Dermis microvascular lymphatic vessel endothelial cell (primary cell): ENCODE measurements at places on chromosomes 2 and 18. TPM values are rescaled to one million over a fixed set of nuclear protein-coding genes. Genes with fewer than 3 reads are reported as not detected.

DNA sequence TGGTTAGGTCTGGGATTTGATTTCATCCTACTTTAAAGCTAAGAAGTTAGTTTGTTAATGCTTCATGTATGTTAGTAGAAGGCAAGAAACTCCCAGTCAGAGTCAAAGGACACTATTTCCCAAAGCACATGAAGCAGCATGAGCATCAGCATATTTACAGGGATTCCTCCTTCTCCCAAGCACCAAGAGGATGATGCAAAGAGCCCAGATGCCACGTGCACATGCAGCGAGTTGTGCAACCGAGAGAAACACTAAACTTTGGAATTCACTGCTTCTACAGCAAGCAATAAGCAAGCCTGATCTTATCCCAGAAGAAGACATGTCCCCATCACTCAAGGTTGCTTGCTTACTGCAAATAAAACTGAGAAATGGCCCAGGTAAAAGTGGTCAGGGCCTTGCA lies 32.5 kb downstream of the CPO start:
- no peak for DNase-seq

DNA sequence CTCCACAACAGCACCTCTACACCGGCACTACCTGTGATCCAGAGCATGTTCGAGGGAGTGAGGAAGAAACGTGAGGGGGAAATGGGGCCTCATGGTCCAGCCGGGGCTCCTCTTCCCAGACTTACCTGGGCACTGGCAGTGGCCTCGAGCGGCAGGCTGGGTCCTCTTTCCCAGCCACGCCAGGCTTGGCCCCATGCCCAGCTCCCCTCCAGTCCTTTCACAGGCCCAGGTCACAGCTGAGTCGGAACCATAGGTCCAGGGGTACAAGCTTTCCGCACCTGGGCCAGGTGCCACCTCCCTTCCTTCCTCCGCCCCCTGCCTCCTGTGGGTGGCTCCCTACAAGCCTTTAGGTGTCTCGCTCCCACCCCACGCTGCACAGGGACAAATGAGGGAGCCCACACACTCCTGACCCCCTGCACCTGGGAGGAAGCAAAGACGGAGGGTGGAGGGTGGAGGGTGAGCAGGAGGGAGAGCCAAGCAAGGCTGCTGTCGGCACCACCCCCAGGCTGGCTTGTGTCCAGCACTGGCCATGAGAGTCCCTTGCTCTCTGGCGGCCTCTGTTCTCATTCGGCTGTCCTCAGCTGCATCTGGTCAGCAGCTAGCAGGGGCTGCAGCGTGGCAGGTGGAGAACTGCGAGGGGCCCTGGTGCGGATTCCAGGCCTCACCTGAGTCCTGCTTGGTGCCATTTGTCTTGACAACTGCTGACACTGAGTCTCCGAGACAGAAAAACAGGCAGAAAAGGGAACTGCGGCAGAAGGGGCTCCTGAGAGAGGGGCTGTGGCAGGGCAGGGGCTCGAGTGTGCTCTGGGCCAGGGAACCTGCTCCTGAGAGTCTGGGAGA lies 26.8 kb downstream of the ADRA2B start:
- no peak for DNase-seq

The SIGLEC15 gene
- under 0.01 and 0.13 TPM in 2 replicates for total RNA-seq

GRCh38 chr2:236882930-236883329 lies 202.8 kb upstream of the COPS8 start:
- DNase-seq = no peak

DNA sequence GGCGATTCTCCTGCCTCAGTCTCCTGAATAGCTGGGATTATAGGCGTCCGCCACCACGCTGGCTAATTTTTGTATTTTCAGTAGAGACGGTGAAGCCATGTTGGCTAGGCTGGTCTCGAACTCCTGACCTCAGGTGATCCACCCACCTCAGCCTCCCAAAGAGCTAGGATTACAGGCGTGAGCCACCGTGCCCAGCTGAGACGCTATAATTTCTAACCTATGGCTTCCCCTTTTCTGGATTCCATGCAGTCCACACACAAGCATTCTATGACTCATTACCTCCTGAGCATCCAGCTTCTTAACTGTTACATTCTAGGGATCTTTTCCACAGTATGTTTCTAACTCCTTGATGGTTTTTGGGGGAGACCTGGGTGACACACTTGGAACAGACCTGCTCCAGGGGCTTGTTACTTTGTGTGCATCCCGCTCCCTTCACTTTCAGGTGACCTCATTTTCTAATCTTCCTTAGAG lies 11.8 kb upstream of the KCMF1 start:
- DNase-seq = no peak

- no peak for DNase-seq
Observed at GRCh38 chr2:173347305-173348168, 7.1 kb upstream of the CDCA7 start.

- no peak for DNase-seq
Observed at GRCh38 chr2:73838889-73839534, 10.3 kb downstream of the STAMBP start.

GRCh38 chr2:215917953-215918620 lies 95.3 kb downstream of the MREG start:
- DNase-seq = no peak

DNA sequence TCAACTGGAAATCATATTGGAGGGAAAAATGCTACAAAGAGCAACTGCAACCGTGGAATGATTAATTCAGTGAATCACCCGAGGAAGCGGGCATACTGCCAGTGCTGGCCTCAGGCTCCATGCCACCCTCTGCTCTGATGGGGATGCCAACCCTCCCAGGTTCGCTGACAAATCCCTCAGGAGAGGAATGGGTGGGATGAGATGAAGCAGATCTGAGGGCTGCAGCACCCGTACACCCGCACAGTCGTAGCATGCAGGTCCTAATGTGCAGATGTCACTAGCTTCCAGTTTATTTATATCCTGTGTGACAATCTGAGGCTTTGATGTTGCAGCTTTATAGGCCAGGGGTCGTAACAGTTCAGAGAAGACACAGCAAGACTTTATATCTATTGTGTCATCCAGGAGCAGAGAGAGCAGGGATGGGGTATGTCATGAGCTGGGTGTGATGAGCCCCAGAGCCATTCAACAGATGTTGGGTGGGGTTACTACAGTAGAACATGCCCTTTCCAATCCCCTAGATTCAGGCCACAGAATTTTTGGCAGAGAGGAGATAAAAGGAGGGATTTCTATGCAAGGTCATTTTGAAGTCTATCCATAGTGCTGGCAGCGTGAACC lies 44.6 kb downstream of the DPP4 start:
- no peak for DNase-seq

The UGT1A5 gene
- total RNA-seq = not detected in 2 replicates
